Choroid plexus epithelial cell (primary cell): ENCODE measurements at places on chromosomes 6 and 20.
A peak's percentile ranks its signal among the peaks of the same experiment; 100 is the strongest.

DNA sequence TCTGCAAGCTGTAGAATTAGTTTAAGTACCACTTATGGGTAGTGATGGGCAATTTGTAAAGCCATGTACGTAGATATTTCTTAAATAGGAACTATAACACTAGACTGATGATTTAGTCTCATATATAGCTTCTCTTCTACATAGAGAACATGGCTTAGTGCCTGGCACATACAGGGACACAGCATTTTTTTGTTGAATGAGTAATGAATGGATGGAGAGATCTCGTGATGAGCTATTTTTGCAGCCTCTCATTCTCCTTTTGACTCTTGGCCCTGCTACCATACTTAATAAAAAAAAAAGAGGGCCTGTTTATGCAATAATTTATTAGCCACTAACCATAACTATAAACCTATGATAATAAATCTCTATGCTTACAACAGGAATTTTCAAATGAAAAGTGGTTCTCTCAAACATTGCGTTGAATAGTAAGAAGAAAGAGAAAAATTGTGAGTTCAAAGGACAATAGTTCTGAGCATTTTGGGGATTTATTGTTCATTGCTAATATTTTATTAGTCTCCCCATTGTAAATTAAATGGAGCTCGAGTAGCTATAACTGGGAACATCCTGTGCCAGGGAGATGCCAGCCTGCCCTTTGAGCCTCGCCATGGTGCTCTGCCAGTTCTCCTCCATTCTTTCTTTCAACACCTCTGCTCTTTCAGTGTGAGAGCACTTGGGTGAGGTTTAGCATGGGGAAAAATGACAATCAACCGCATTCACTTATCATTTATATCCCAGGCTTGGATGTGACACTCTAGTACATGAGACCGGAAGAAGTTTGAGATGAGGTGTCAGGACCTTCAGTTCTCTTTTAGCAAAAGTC, 14.7 kb upstream of the RCAN2 start:
- no peak for DNase-seq

DNA sequence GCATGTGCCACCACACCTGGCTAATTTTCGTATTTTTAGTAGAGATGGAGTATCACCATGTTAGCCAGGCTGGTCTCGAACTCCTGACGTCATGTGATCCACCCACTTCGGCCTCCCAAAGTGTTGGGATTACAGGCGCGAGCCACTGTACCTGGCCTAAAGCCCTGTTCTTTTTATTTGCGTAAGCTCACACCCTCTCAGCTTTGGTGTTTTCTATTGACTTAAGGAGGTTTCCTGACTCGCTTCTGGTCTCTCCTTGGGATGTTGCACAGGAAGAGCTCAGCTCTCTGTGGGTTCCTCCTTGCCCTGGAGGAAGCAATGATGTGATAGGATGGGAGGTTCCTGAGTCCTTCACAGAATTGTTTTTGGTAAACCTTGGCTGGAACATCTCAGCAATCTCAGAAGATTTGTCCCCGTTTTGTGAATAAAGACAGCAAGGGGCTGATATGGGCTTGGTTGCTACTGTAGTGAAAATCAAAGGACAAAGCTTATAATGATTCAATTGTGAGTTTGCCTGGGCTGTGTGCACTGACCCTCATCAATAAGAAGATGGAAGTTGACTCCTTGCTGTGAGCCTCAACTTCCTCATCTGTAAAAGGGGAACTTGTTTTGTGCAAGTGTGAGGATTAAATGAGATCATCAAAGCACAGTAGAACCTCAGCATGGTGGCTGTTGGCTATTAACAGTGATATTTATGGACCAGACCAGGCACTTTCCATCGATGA, 27.0 kb downstream of the TOX2 start:
- peak; percentile 75 for DNase-seq

DNA sequence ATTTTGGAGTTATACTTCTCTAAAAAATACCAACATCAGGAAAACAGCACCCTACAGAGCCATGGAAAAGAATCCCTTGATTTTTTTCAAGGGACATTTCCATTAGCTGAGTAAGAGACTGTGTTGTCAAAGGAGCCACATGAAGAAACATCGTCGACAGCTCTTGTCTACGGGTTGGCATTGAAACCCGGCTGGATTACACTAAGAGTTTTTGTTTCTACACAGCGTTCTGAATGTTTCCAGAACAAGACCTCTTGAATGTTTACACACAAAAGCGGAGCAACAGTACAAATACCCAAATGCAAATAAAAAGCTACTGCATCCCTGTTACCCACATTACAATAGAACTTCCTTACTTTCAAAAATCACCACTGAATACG, 2.4 kb upstream of the MYLK4 start:
- no peak for DNase-seq

GRCh38 chr6:167329014-167329413, 4.1 kb downstream of the TTLL2 start:
- DNase-seq, result no peak

GRCh38 chr6:17494177-17494576, 100.8 kb downstream of the CAP2 start:
- peak; percentile 26 for DNase-seq

DNA sequence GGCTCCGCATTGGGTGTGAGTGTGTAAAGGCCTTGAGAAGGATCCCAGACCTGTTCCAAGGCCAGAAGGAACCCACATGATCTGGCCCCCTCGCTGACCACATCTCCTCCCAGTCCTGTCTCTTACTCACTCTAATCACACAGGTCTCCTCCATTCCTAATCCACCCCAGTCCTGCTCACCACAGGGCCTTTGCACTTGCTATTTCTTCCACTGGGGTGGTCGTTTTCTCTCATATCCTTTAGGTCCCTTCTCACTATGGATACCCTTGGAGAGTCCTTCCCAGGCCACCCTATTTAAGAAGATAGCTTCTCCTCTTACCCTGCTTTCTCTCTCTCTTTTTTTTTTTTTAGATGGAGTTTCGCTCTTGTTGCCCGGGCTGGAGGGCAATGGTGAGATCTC, 65.7 kb downstream of the CD40 start:
- no peak for DNase-seq

DNA sequence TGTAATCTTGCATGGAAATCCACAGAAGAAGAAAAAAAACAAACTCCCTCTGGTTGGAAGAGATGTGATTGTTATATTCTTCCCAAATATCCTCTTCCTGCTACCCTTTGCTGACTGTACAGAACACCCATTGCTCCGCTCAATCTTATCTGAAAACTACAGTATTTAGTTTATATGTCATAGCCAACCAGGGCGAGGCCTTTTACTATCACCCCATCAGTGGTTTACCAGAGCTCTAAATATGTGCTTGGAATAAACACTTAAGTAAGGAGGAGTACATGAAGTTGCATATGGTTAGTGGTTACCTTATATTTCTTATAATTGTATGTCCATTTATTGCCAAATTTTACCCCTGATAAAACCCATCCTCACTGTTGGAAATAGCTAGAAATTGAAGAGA, 12.2 kb downstream of the PRL start:
- DNase-seq, result no peak

- peak; percentile 77 for DNase-seq
Observed at GRCh38 chr6:55713436-55713835, 134.4 kb upstream of the HMGCLL1 start.

DNA sequence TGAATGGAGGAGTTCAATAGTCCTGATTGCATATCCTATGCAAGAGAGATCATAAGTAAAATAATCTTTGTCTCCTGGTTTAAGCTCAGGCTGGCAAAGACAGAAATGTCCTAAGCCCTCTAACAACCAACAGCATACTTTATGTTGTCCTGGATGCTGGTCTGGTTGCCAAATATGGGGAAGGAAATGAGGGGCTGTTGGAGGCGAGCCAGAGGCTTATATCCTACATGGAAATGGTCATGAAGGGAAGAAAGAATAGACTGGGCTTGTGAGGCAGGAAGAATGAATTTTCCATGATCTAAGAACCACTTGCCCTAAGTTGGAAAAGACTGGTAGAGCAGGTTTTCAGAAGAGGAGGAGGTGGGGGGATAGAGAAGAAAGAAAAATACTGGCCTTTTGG, 237.1 kb downstream of the SMOC2 start:
- no peak for DNase-seq

- no peak for DNase-seq
Observed at GRCh38 chr6:164882236-164882635, 427.2 kb downstream of the C6orf118 start.

DNA sequence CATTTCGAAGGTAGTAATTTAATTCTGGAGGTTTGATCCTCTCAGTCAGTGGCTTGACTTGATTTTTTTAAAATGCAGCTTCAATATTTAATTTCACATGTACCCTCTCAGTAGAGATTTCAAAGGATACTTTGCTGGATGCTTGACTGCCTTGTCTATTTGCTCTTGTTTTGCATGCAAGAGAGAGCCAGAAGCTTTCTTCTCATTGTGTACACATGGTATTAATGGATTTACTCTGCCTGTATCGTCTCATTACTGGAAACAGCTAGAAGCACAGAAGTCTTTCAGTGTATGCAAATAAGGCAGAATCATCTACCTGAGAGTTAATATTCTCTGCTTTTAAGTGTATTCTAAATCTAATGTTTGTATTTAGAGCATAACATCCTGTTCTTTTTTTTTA, 84.3 kb upstream of the FOXO3 start:
- DNase-seq, result no peak

- peak; percentile 38 for DNase-seq
Observed at GRCh38 chr20:44056010-44056698, 130.8 kb downstream of the JPH2 start.

DNA sequence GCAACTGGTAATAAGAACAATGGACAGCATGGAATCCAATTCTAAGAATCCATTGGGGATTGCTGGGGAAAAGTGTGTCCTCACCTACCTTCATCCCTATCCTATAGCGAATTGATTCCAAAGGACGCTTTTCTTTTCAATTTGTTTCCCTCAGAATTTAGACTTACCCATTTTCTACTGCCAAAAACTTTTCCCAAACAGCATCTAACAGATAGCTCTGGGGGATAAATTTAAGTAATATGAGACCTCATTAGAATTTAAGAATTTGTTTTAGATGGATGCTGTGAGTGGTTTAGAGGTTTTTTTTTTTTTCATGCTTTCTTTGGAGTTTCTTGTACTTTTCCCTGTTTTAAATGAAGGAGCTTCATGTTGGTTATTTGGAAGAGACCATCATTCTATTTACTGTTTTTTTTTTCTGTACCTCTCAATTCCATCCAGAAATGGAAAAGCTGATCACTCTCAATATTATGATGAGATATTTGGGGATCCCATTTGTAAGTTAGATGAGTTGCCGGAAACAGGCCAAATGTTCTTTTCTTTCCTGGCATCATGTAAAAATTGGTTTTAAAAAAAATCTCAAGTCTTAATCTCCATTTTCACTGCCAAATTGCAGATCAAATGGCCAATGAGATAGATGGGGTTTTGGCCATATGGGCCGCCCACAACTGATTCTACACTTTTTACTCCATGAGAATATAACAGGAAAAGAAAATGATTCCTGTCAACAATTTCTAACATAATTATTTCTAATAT, 105.7 kb downstream of the BCAS1 start:
- DNase-seq, result no peak

DNA sequence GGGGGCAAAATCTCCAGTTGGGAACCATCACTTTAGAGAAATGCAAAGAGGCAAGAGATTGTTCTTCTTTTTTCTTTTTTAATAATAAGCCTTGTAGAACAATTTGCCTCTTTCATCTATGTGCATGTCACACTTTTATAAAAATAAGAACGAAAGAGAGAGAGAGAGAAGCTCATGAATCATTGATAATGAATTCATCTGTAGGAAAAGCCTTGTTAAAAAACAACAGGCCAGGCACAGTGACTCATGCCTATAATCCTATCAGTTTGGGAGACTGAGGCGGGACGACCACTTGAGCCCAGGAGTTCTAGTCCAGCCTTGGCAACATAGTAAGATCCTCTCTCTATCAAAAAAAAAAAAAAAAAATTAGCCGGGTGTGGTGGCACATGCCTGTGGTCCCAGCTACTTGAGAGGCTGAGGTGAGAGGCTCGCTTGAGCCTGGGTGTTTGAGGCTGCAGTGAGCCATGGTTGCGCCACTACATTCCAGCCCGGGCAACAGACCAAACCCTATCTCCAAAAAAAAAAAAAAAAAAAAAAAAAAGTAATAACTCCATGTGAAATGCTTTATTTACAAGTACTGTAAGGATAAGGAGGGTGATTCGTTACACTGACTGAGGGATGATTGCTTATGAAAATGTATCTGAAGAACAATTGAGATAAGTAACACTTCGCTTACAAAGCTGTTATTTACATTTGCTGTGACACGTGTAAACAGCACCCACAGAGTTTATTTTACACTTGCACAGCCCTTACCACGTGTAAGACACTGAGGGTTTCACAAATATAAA, 6.0 kb downstream of the CCN5 start:
- DNase-seq, result peak; percentile 82

- peak; percentile 84 for DNase-seq
Observed at GRCh38 chr6:166515072-166515810, 71.2 kb downstream of the RAMACL start.

DNA sequence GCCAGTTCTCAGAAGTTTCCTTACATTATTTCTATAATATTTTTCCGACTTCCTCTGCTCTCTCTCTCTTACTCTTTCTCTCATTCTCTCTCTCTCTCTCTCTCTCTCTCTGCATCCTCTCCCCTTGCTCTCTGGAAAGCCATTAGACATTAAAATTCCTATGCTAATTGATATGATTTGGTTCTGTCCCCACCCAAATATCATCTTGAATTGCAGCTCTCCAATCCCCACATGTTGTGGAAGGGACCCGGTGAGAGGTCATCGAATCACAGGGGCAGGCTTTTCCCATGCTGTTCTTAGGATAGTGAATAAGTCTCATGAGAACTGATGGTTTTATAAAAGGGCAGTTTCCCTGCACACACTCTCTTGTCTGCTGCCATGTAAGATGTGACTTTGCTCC, 74.1 kb downstream of the ADAT2 start:
- no peak for DNase-seq

DNA sequence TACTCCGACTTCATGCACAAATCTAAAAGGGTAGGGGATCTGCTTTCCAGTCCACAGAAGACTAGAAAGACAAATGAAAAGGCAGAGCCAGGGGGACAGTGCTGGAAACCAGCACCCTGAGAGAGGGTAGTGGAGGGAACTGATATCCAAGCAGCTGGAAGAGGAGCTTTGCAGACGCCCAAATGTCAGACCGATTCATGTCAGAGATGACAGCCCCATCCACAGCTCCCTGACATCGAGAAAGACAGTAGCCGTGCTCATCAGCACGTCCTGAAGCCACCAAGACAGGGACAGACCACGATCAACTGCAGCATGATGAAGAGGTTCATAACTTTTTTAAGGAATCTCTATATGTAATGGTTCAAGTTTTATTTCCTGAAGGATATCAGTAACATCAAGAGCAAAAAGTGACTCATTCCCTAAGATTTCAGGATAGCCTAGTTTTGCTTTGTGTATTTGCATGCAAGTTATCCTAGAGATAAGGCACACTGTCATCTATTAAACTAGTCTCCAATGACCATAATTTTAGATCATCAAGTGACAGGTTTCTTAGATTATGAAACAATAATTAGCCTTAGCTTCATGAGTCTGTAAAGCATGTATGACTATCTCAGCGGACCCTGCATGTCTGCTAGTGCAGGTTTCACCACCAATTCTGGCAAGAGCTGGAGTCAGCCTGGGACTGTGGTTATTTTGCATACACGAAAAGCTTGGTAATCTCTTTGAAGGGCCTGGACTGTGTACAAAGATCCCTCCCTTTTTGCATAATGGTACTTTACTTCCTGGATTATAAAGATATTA, 43.0 kb downstream of the PRDM1 start:
- peak; percentile 74 for DNase-seq
